HT1080 (cell line): ENCODE measurements at places on chromosomes 6 and 20. TPM values are rescaled to one million over a fixed set of nuclear protein-coding genes. Genes with fewer than 3 reads are reported as not detected.

GRCh38 chr6:24721461-24722215, 2.7 kb upstream of the C6orf62 start:
- DNase-seq = no peak

- DNase-seq = no peak
Observed at GRCh38 chr6:89051676-89052075, 28.9 kb upstream of the PNRC1 start.

- DNase-seq = no peak
Observed at GRCh38 chr6:37239526-37239925, 18.0 kb upstream of the TBC1D22B start.

GRCh38 chr20:64001607-64002011, 20.7 kb downstream of the PRPF6 start:
- peak; percentile 29 for DNase-seq

- no peak for DNase-seq
Observed at GRCh38 chr20:24185791-24186190, 197.2 kb upstream of the GGTLC1 start.

DNA sequence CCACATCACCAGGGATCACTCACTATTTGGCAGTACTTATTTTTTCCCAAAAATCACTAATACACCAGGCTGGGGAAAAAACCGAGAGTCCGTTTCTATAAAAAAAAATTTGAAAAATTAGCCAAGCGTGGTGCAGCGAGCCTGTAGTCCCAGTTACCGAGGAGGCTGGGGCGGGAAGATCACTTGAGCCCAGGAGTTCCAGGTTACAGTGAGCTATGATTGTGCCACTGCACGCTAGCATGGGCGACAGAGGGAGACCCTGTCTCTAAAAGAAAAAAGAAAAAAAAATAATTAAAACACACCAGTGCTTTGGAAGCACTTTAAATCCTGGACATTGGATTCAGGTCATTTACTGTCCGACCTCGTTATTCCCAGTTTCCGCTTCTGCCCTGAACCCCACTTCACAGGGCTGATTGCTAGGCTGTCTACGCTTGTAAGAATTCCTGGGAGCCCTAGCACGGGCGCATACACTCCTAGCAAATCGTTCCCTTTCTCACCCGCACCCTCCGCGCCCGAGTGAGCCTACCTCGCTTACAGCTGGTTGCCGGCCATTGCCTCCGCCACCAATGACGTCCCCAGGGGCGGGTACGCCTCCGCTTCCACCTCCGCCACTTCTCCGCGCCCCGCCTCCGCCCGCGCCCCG, at the start of gene TPMT:
TPMT (minus strand) TSS at position 571 of the 643 bp plus-strand sequence. CDS start 5,950 bp downstream, outside the sequence.
- no peak for DNase-seq

DNA sequence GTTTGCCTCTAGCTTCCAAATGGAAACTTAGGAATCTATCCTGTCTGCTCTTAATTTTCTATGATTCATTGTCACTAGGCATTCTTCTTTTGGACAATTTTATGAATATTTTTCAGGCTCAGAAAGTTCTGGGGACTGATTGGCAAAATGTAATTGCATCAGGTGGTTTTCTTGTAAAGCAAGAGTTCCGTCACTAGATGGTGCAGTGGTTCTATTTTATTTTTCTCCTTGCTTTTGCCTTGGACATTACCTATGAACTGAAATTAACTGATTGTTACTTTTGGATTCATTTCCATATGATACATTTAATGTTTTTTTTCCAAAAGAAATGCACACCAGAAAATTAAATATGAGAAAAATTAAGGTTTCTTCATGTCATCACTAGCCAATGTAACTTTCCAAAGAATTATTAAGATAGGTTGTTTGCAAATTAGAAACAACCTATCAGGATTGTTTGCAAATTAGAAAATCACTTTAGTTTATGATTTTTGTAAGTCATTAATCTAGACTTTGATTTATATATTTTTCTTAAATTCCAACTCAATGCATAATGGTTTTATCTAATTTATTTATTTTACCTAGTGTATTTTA, 48.0 kb downstream of the TMEM170B start:
- DNase-seq = peak; percentile 62

Gene SRMS
- total RNA-seq = not detected in 2 replicates

DNA sequence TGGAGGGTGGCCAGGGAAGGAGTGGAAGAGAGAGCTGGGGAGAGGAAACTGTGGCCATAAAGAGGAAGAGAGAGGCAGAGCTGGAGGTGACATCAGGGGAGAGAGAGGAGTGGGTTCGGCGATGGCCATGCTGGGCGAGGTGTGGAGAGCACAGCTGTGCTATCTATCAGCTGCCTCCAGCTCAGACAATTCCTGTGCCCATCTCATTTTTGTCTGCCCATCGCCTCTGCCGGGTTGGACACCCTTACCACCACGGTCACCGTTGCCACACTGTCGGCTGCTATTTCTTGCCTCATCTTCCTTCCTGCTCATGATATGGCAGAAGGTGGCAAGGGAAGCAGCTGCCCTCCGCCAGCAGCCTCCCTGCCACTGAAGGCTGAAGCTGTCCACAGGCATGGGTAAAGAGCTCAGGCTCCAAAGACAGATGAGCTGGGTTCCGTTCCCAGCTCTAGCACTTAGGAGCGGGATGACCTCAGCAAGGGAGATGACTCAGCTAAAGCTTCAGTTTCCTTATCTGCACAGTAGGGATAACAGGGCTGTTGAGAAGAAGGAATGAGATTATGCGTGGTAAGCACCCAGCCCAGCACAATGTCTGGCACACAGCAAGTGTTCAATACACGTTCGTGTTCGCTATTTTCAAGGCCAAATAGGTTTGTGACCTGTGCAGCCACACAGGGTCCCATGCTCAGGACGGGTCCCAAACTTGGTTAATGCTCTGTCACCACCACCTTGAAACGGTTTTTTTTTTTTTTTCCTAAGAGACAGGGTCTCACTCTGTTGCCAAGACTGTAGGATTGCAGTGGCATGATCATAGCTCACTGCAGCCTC, 21.9 kb upstream of the TAF8 start:
- DNase-seq = peak; percentile 87

Gene XKR7
- not detected in 2 replicates for total RNA-seq

- DNase-seq = no peak
Observed at GRCh38 chr6:75084872-75085381, 120.9 kb downstream of the COL12A1 start.

DNA sequence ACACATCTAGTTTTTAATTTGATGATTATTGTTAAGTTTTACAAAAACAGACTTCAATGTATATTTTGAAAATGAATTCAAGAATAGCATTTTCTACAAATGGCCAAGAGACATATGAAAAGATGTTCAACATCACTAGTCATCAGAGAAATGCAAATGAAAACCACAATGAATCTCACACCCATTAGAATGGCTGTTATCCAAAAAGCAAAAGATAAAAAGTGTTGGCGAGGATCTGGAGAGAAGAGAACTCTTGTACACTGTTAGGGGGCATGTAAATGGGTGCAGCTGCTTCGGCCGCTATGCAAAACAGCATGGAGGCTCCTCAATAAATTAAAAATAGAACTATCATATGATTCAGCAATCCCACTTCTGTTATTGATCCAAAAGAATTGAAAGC, 185.8 kb upstream of the CCN2 start:
- no peak for DNase-seq

GRCh38 chr6:98941319-98941718, 6.4 kb downstream of the FBXL4 start:
- no peak for DNase-seq

DNA sequence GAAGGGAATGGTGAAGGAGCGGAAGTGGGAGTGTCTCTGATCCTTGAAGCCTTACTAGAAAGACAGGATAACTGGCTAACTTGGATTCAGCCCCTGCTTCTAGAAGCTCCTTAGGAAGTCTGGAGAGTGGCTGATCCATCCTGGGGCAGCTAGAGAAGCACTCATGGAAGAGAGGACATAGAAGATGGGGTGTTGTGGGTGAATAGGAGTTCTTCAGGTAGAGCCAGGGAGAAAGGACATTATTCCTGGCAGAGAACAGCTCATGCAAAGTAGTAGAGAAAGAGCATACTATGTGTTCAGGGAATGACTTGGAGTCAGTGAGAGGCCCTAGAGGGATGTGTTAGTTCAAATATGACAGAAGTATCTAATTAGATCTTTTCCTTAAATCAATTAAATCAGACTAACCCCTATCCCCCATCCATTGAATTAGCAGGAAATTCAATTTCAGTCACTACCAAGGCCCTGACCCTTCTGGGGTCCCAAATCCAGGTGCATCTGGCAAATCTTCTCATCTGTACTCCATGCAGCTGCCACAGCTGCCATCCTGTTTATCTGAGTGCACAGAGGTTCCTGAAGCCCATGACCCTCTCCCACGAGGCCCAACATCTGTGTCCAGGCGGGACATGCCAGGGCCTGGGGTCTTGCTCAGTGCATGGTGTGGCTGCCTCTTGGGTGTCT, 130.7 kb downstream of the DHX35 start:
- no peak for DNase-seq
